ENCODE measurements at places on chromosomes 2 and 18.

- no peak for DNase-seq
These were observed 15.6 kb downstream of the ILKAP start for GRCh38 chr2:238187618-238188548.

- no peak for DNase-seq
These were observed 93.5 kb upstream of the OTOS start for GRCh38 chr2:240233885-240234502.

DNA sequence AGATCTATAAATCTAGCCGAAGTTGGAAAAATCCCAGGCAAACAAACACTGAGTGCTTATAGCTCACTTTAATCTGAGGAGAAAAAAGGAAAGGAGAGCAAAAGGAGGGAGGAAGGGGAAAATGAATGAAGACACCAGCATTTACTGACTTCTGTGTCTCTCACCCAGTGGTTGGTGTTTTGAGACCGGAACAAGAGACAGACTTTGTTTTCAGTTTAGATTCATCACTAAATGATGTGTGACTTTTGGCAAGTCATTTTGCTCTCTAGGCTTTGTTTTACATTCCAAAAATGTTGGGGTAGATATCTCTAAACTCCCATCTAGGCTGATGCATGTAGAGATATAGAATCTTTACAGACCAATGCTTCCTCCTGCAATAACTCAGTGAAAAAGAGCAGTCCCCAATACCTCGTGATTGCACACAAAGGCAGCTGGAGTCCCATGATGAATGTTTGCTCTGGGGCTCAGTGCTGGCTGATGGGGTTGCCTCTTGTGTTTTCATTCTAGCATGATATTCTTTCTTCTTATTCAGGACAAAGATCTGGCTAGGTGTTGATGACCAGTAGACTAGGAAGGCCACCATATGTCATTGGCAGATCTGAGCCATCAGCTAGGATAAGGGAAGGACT, 51.4 kb downstream of the TRIB2 start:
- no peak for DNase-seq

- DNase-seq = no peak
These were observed 221.4 kb upstream of the TFPI start for GRCh38 chr2:187775651-187776050.

DNA sequence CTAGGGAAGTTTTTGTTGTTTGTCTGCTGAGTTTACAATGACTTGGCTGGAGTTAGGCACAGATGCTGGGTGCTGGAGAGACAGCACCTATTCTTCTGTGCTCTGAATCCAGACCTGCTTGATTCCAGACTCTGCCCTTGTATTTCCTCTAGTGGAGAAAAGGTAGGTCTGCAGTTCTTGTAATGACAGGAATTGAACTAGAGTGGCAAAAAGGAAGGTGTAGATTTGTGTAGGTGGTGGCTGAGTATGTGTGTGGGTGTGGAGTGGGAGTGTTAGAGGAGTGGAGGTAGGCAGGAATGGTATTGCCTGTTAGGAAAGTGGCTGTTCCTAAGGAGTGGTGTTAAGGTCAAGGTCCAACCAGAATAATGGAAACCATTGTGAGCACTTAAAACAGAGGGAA, 71.9 kb upstream of the LYPD6 start:
- no peak for DNase-seq

DNA sequence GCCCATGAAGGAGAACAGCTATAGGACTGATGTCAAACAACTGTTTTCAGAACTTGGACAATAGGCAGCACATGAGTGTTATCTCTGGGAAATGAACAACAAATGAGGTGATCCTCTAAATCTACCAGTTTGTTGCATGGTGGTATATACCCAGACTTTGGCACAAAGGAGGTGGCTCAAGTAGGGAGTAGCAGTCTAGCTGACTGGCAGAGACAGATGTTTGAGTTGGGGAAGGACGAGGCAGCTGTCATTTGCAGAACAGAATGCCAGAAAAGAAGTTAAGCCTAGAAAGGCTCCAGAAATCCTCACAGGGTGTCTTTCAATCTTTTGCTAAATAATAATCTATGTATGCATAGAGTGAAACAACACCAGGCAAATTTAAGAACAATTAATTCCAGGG, 47.4 kb downstream of the RPE start:
- DNase-seq = no peak

DNA sequence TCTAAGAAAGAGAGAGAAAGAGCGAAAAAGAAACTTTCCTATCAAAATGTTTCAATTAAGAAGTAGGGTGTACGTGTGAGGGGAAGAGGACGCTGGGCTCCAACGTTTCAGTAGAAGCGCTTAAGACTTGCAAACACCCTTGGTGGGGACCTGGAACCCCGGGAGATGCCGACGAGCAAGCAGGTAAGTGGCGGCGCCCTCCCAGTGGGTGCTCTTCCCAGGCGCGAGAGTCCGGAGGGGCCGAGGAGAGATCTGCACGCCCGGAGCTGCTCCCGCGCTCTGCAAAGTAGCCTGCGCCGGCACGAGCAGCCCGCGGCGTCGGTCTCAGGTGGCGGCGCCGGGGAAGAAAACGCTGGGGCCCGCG, 678 bp upstream of the OTX1 start:
- no peak for DNase-seq

DNA sequence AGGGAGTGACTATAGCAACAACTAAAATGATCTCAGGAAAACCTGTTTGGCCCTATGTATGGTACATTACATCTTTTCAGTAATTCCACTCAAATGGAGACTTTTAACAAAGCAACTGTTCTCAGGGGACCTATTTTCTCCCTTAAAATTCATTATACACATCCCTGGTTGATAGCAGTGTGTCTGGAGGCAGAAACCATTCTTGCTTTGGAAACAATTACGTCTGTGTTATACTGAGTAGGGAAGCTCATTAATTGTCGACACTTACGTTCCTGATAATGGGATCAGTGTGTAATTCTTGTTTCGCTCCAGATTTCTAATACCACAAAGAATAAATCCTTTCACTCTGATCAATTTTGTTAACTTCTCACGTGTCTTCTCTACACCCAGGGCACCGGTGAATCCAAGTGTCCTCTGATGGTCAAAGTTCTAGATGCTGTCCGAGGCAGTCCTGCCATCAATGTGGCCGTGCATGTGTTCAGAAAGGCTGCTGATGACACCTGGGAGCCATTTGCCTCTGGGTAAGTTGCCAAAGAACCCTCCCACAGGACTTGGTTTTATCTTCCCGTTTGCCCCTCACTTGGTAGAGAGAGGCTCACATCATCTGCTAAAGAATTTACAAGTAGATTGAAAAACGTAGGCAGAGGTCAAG, 955 bp downstream of the TTR start:
- no peak for DNase-seq

DNA sequence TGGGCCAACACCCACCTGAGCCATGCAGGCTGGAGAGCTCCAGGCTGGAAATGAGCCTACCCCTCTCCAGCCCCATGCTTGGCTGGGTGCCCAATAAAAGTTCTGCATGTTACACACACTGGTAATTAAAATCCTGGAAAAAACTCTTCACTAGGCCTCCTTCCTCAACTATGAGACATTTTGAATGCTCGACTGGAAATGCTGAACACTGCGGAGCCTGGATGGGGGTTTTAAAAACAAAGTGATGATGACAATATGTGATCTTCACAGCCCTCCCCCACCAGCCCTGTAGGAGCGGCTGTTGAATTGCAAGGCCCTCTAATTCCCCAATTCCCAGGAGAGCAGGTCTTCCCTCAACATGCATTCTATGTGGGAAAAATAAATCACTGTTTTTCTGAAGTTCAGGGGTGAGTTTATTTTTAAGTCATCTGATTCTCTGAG, 179.2 kb downstream of the TTC32 start:
- DNase-seq = no peak

GRCh38 chr2:104703669-104704068, 150.2 kb upstream of the POU3F3 start:
- DNase-seq = no peak

GRCh38 chr2:116716038-116716437, 1098.5 kb upstream of the DDX18 start:
- no peak for DNase-seq

DNA sequence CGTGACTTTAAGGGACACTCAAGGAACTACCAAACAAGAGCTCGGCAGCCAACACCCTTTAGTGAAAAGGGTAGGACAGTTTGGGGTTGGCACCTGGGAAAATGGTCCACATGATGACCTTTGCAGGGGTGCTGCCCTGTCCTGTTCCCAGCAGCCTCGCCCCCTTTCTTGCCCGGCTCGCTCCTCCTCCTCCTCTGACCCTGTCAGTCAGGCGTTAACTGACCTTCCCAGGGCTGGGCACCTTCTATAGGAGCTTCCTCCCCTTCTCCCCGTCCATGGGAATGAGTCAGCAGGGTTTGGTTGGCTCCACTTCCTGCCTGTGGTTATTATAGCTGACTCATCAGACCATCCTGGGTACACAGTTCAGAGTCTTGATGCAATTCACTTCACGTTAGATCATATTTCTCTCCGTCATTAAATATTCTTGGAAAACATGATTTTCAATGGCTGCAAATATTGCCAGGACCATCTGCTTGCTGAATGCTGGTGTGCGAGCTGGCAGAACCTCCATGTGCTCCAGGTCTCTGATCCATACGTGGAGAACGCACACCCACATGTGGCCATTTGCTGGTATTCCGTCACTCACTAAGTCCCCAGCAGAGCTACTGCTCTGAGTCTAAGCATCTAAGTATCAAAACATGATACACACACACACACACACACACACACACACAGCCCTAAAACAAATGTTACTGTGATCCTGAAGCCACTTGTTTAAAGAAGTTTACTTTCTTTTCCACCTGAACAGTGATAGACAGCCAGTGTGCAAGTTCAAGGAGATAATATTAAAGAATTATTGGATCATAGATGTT, 185.0 kb downstream of the ANAPC1 start:
- peak; percentile 39 for DNase-seq

DNA sequence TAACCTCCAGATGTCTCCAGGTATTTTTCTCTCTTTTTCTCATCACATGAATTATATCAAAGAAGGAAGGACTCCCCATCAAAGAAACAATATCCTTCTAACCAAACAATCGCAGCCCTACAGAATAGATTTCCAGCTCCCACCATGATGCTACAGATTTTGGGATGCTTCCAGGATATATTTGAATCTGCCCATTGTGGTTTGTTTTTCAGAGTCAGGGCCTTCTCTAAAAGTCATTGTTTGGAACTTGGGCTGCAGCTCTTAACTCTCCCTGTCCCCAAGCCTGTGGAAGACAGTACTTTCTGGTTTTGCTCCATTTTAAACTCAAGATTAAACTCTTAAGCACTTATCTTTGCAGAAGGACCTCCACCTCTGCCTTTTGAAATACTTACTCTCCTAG, 223.2 kb downstream of the PMAIP1 start:
- no peak for DNase-seq

GRCh38 chr2:200226451-200227426, 79.8 kb upstream of the SPATS2L start:
- no peak for DNase-seq

DNA sequence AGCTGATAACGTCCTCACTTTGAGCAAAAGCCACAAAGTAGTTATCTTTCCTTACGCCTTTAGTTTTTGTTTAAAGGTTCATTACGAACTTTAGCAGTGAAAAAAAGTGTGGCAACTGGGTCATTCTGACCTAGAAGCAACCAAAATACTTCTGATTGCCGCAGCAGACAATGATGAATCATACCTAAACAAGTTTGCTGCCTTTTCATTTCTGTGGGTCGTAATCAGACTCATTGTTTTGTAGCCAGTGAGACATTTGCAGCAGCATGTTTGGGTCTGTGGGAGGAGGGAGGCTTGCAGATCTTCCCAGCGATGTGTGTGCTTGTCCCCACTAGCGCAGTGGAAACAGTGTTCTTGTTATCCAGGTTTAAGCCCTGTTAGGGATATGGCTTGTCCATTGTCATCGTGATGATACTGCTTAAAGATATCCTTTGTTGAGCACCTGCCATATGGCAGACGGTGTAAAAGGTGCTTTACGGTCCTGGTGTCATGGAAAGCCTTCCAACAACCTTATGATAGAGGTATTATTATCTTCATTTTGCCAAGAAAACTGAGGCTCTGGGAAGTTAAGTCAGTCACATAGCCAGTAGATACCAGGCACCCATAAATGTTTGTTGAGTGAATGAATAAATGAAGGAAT, 1.3 kb upstream of the GREB1 start:
- DNase-seq = no peak
